ENCODE measurements at places on chromosomes 16 and 17.

DNA sequence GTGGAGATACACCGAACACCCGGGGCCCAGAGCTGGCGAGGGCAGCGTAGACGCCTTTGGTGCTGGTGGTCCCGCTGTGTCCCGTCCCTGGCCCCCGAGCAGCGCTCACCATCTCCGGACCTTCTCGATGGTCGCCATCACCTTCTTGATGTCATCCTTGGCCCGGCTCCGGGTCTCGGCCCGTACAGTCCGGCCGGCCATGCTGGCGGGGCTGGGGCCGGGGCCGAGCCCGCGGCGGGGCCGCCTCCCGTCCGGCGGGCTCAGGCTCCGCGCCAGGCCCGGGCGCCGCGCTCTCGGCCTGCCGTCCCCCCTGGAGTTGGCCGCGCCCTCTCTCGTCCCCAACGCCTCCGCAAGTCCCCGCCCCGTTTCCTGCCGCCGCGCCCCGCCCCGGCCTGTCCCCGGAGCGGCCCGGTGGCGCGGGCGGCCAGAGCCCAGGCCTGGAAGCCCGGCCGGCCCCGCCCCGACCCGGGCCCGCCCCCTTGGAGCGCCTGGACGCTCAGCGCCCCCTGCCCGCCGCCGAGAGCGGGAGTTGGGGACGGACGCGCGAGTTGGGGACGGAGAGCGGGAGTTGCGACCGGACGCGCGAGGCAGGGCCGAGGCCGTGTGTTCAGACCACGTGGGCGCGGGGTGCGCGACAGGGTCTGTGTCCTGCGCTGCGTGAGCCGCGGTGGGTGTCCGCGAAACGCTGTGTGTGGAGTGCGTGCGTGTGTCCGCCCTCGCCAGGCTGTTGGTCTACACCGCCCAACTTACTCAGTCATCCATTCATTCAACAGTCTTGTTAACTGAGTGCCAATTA, at the start of gene BCL7C:
Gene BCL7C (minus strand): TSS at position 334 of the 796 bp plus-strand sequence. CDS start 133 bp downstream, at position 201.
- DNase-seq, result peak; percentile 79

- DNase-seq, result no peak
Observed at GRCh38 chr16:56269281-56269680, 78.0 kb downstream of the GNAO1 start.

DNA sequence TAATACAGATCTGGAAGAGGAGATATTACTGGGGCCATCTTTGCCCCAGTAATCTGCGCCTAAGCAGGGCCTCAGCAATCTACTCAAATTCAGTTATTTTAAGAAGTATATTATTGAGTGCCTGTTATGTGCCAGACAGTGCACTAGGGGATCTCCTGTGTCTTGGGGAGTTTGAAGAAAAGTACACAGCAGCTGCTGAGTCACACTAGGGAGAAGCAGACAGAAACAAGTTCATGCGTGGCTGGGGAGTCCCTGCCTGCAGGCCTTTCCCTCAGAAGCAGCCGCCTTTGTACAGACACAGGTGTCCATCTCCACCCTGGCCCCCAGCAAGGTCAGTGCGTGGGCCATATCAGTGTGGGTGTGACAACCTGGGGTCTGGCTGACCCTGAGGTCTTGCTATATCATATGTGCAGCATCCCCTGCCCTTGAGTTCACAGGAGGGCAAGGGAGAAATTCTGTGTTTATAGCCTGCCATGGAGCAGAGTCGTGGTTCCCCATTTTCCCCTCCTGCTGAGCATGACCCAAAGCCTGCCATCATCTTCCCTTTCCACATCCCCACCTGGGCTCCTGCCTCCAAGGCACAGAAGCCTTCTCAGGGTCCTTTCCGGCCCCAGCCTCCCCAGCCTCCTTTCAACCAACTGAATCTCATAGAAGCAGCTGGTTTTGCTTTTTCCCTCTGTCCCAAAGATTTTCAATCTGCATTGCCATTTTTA, 229.9 kb upstream of the SDK2 start:
- no peak for DNase-seq

GRCh38 chr17:40107522-40108174, 7.3 kb upstream of the NR1D1 start:
- DNase-seq, result no peak

DNA sequence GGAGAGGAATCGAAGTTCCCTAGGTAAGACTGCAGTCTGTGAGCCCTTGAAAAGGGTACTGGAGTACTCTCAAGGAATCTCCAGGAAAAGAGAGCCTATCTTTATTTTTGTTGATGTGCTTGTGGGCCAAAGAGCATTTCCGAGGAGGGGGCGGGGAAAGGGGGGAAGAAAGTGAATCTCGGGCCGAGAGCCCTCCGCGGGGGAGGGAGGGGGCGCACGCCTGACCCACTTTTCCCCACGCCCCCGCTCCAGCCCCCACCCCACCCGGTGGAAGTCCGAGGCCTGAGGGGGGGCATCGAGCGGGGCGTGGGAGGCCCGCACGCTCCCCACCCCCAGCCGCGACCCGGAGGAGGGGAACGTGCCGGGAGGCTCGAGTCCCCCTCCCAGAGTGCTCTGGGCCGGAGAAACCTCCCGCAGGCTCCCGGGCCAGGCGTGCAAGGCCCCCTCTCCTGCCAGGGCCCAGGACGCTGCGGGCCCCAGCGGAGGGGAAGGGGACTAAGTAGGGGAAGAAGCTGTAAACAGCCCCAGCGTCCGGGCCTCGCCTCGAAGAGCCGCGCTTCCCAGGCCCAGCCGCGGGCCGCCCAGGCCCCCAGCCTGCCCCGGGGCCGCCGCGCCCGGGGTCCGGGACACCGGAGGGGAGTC, 444 bp downstream of the HELZ start:
- DNase-seq, result no peak

- DNase-seq, result peak; percentile 79
Observed at GRCh38 chr17:28750178-28751047, 6.6 kb downstream of the TRAF4 start.

GRCh38 chr16:88782454-88783390, 2.3 kb downstream of the PIEZO1 start:
- DNase-seq, result peak; percentile 64

- DNase-seq, result peak; percentile 80
Observed at GRCh38 chr17:28710861-28711722, 596 bp downstream of the PROCA1 start.

DNA sequence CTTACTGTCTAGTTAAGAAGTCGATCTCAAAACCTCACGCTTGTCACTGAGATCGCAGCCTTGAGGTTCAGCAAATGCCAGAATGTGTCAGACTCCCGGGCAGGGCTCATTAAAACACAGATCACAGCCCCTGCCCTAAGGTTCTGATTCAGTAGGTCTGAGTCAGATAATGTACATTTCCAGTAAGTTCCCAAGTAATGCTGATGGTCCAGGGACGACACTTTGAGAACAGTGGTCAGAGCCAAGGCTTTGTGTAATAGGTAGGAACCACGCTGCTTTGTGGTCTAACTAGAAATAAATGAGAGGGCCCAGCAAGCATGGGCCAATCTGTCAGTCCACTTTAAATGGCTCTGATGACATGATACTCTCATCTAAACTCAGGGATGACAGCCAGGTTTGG, 228.6 kb downstream of the ZFHX3 start:
- no peak for DNase-seq

GRCh38 chr17:2151358-2152033, 96.6 kb downstream of the HIC1 start:
- DNase-seq, result no peak

- no peak for DNase-seq
Observed at GRCh38 chr16:5922686-5923085, 825.1 kb upstream of the EEF2KMT start.

- DNase-seq, result no peak
Observed at GRCh38 chr16:67015313-67015731, 13.6 kb upstream of the CBFB start.

DNA sequence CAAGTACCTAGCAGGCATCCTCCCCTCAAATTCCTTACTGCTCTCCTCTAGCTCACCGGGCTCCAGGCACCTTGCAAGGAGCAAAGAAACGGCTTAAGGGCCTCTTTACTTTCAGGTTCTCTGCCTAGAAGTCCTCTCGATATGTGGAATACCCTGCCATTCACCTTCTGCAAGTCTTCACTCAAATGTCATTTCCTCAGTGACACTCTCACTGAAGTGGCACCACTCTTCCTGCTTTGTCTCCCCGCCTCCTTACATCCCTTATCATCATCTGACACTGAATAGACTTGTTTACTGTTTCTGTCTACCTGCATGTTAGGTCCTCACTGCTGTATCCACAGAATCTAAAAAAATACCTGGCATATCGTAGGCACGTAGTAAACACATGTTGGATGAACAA, 947 bp downstream of the SLC7A6OS start:
- no peak for DNase-seq

DNA sequence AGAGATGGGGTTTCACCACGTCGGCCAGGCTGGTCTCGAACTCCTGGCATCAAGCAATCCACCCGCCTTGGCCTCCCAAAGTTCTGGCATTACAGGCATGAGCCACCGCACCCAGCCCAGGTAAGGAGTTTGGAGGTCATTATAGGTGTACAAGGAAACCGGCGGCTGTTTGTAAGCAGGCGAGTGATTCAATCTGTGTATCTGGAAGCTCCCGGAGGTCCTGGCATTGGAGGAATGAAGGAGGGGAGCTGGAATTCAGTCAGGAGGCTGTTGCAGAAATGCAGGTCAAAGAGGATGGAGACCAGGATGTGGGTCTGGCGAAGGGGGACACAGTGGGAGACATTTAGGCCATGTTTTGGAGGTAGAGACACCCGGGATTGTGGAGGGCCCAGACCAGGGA, 18.8 kb downstream of the CDC42EP4 start:
- DNase-seq, result no peak

- DNase-seq, result no peak
Observed at GRCh38 chr16:67653128-67653788, 6.8 kb downstream of the ACD start.

DNA sequence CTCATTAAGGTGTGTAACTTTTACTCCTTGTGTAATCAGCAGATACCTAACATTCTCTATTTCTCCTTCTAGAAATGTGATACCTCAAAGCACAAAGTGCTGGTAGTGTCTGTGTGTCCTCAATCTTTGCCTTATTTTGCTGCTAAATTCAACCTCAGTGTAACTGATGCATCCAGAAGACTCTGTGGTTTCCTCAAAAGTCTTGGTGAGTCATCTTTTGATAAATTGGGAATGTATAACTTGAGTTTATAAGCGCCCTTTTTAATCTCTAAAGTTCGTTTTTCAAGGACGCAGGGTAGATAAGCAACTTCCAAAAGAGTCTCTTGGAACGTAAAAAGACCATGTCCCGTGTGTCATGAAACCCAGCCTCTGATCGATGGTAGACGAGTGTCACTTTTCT, 10.2 kb downstream of the NARF start:
- no peak for DNase-seq

- DNase-seq, result no peak
Observed at GRCh38 chr17:56810891-56811775, 22.6 kb downstream of the C17orf67 start.

DNA sequence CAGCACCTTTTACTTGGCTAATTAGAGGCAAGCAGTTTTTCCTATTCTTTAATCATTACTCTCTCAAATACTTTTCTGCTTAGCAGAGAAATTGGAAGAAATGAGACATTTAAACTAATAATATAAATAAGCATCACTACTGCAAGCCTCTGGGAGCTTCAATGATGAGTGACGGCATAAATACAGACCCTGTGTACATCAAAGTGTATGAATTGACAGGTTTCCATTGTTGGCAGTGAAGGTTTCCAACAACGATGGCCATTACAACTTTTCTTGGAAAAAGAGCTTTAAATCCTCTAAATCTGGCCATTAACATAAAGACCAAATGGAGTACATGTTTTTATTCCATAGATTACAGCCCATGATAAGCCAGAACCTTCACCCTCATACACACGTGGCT, 39.4 kb upstream of the CACNG5 start:
- DNase-seq, result no peak
